ENCODE measurements at places on chromosomes 1 and 21. TPM values are rescaled to one million over a fixed set of nuclear protein-coding genes. Genes with fewer than 3 reads are reported as not detected.
A peak's percentile ranks its signal among the peaks of the same experiment; 100 is the strongest.

DNA sequence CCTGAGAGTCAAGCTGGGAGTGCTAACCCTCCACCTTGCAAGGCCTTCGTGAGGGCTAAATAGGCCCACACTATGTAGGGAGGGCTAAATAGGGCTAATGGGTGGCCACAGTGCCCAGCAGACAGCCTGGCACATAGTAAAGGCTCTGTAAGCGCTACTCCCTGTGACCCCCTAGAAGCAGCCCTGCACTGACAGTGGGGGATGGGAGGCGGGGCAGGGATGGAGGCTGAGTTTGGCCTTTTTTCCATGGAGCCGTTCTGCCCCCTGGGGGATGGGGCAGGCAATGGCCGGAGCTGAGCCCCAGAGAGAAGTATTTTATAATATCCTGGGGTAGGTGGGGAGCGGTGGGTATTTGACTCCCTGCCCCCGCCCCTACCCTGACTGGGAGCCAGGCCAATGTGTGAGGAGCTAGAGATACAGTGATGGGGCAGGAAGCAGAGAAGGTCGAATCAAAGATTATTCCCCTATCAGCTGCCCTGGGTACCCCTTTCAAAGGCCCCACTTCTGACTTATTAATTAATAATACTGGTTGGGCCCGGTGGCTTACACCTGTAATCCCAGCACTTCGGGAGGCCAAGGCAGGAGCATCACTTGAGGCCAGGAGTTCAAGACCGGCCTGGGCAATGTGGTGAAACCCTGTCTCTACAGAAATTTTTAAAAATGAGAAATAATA, 42.3 kb downstream of the LACTBL1 start:
- H3K27me3 ChIP-seq, result no peaks in the 10 kb centered on the region
- H3K36me3 ChIP-seq, result no peaks in the 10 kb centered on the region
- no peak overlapping the region for H3K4me3 ChIP-seq
- H3K4me1 ChIP-seq, result no peaks in the 10 kb centered on the region
- H3K27ac ChIP-seq, result no peak overlapping the region
- DNase-seq, result peak; percentile 91

DNA sequence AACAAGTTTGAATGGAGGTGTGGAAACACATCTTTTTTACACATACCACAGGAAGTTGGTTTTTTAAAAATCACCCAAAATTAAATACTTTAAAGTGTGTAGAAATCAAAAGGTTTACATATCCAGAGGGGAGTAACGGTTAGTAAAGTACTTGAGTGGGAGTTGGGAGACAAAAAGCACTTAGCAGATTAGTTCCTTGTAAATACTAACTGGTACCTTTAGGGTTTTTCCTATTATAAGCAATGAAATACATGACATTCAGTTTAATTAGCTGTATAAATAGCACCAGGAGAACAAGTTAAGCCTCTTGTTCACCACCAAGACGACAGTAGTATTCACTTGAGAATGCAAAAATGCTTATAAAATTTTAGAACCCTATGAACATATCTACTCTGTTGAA, 23.7 kb upstream of the RAVER2 start:
- H3K4me1 ChIP-seq, result no peaks in the 10 kb centered on the region
- DNase-seq, result no peak
- H3K27ac ChIP-seq, result no peak overlapping the region
- no peaks in the 10 kb centered on the region for H3K36me3 ChIP-seq

GRCh38 chr1:244860914-244861610, 3.3 kb downstream of the HNRNPU start:
- H3K27me3 ChIP-seq, result no peaks in the 10 kb centered on the region
- peak; percentile 63 for DNase-seq
- peaks cover 42% of the 10 kb centered on the region for H3K36me3 ChIP-seq
- peaks cover 42% of the 10 kb centered on the region for H3K4me1 ChIP-seq
- peak overlapping the region; percentile 77 for H3K4me3 ChIP-seq

Gene LZIC
- 37.0 TPM for total RNA-seq

DNA sequence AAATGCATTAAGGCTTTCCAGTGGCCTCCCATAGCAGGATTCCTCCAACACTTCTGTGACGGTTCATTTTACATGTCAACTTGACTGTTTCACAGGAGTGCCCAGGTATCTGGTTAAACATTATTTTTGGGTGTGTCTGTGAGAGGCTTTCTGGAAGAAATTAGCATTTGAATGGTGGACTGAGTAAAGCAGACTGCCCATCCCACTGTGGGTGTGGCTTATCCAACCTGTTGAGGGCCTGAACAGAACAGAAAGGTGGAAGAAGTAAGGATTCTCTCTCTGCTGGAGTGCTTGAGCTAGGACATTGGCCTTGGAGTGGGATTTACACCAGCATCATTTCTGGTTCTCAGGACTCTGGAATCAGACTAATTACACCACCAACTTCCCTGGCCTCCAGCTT, 85.6 kb downstream of the RGS7 start:
- no peaks in the 10 kb centered on the region for H3K27me3 ChIP-seq
- no peak for DNase-seq
- no peaks in the 10 kb centered on the region for H3K4me1 ChIP-seq

Gene TTLL7
- 37.9 TPM for total RNA-seq

- H3K4me1 ChIP-seq, result no peaks in the 10 kb centered on the region
- H3K27ac ChIP-seq, result no peak overlapping the region
- no peak for DNase-seq
- H3K27me3 ChIP-seq, result no peaks in the 10 kb centered on the region
- H3K36me3 ChIP-seq, result no peaks in the 10 kb centered on the region
Observed at GRCh38 chr21:42855171-42855936, 24.0 kb downstream of the WDR4 start.

Gene LYSMD1
- 18.9 TPM for total RNA-seq

Gene TSPAN1
- not detected for total RNA-seq

GRCh38 chr1:72230746-72231145, 51.6 kb downstream of the NEGR1 start:
- DNase-seq, result no peak
- no peaks in the 10 kb centered on the region for H3K4me1 ChIP-seq
- H3K36me3 ChIP-seq, result no peaks in the 10 kb centered on the region

Gene CPLANE2
- 11.4 TPM for total RNA-seq

Gene CRNN
- not detected for total RNA-seq

GRCh38 chr21:45123440-45123839, 49.1 kb downstream of the ADARB1 start:
- no peak overlapping the region for H3K27ac ChIP-seq
- H3K4me3 ChIP-seq, result no peak overlapping the region
- no peaks in the 10 kb centered on the region for H3K36me3 ChIP-seq
- no peak for DNase-seq
- H3K4me1 ChIP-seq, result peaks cover 9% of the 10 kb centered on the region
- H3K27me3 ChIP-seq, result no peaks in the 10 kb centered on the region

- H3K4me3 ChIP-seq, result no peak overlapping the region
- no peaks in the 10 kb centered on the region for H3K36me3 ChIP-seq
- H3K27ac ChIP-seq, result no peak overlapping the region
- DNase-seq, result no peak
Observed at GRCh38 chr21:36799869-36800268, 101.0 kb downstream of the SIM2 start.

DNA sequence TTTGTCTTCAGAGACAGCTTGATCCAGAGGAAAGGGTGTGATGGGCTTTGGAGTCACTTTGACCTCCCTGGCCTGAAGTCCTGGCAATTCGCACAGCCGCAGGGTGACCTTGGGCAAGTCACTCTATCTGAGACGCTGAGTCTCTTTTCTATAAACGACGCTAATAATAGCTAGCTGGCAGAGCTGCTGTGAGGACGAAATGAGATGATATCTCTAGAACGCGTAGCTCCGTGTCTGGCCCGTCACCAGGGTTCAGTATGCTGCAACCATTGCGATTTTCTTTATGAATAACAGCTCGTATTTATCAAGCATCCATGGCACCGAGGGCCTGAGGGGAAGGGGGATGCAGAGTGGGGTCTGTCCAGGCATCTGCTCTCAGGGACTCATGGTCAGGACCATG, 58.7 kb downstream of the IGSF21 start:
- no peak overlapping the region for H3K4me3 ChIP-seq
- H3K36me3 ChIP-seq, result no peaks in the 10 kb centered on the region

DNA sequence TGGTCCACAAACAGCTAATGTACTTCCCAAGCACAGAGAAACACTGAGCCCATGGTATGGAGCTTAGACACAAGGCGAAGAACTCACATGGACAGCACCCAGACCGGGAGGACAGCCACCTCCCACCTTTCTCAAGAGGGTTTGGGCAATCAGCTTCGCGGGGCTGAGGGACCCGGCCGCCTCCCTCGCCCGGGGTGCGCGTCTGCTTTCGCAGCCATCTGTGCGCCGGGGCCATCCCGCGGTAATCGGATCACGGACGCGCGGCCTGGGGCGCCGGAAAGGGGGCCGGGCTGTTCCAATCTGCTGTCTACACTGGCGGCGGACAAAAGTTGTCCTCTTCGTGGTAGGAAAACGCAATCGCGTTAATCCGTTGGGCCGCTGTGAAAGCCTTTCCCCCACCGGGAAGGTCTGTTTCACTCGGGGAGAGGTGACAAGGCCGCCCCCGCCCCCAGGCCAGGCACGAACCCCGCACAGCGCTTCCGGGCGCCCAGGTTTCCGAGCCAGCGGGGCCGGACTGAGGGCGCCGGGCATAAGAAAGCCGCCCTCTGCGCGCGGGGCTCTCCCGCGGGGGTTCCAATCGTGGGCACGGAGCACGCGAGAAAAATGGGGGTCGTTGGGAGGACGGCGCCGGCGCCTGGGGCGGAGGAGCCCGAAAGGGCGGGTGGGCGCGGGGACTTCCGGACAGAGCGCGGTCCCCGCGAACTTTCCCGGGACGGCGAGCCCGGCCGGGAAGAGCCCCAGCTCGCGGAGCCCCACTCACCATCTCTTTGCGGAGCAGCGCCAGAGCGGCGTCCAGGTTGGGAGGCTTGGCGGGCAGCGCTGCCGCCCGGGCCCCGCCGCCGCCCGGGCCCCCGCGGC, 664 bp downstream of the FAM89A start:
- peaks cover 98% of the 10 kb centered on the region for H3K27me3 ChIP-seq
- DNase-seq, result peak; percentile 75
- peak overlapping the region; percentile 81 for H3K4me3 ChIP-seq
- H3K36me3 ChIP-seq, result no peaks in the 10 kb centered on the region
- H3K27ac ChIP-seq, result no peak overlapping the region
- H3K4me1 ChIP-seq, result peaks cover 3% of the 10 kb centered on the region

GRCh38 chr1:147086129-147086528, 86.1 kb downstream of the PRKAB2 start:
- H3K27ac ChIP-seq, result no peak overlapping the region
- H3K27me3 ChIP-seq, result peaks cover 48% of the 10 kb centered on the region
- DNase-seq, result no peak
- no peak overlapping the region for H3K4me3 ChIP-seq
- H3K36me3 ChIP-seq, result no peaks in the 10 kb centered on the region

All from neural progenitor cell (in vitro differentiated cells).